ENCODE measurements at places on chromosomes 7 and 10.

DNA sequence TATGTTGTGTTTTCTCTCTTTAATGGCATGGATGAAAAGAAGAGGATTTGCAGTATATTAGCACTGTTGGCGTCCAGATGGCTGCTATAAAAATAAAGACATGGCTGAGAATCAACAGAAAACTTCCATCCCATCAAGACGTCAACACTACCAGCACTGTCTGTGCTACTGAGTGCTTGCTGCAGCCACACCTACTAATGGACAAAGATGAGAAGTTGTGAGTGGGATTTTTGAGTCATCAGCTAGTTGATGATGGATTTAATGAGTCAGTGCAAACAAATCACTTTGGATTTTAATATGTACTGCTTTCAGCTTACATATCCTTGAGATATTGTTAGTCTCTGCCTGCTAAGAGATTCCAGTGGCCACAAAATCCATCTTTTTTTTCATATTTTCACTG is 631.0 kb upstream of the ANKRD30A start:
- peak; percentile 74 for DNase-seq

- no peak for DNase-seq
Measured at GRCh38 chr10:58976254-58976653, 200.2 kb upstream of the PHYHIPL start.

- DNase-seq = no peak
Measured at GRCh38 chr10:121921238-121921931, 6.4 kb downstream of the ATE1 start.

DNA sequence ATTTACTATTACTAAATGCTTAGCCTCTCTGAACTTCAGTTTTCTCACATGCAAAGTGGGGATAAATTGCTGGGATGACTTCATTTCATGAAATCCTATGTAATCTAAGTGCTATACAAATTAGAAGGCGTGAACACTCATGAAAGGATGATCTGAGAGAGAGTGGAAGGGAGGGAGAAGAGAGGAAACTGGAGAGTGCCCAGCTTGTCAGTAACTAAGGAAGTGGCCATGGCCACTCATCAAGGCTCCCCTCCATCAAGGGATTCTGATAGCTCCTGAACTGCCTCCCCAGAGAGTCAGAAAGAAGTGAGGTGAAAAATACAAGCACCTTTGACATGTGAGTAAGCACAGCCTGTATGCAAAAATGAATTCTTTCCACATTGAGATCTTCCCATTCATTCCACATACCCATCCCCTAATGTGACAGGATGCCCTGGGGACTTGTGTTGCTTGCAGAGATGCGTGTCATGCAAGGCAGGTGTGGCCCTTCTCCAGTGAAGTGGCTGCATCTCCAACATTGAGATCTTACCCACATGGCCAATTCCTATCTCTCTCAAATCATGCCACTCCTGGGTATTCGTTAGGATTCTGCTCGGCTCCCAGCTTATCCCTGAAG is 76.5 kb upstream of the ITPRID1 start:
- DNase-seq = no peak

DNA sequence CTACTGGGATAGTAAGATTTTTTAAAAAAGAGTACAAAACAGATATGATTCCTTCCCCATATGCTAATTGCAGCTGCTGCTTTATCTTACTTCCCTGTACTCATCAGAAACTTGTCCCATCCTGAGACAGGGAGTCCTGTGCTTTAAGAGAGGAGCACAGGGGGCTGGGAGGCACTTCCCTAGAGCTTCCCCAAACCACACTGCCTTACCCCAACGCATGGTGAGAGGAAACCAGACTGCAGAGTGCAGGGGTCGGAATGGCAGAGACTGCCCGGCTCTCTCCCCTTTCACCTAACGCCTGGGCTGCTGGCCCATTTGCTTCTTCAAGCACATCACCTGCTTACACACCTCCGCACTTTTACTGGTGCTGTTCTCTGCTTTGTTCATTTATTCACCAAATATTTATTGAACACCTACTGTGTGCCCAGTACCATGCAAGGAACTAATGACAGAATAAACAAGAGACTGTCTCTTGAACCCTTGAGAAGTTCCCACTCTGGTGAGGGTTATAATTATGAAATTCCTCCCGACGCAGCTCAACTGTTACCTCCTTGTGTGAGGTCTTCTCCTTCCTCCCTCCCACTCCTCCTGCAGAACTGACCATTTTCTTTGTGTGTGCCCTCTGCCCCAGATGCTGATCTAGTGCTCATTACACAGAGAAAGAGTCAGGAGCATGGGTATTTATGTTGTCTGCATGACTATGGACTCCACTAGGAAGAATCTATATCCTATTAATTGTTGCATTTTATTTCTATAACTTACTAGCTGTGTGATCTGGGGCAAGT is 289.7 kb downstream of the TCF7L2 start:
- DNase-seq = no peak

DNA sequence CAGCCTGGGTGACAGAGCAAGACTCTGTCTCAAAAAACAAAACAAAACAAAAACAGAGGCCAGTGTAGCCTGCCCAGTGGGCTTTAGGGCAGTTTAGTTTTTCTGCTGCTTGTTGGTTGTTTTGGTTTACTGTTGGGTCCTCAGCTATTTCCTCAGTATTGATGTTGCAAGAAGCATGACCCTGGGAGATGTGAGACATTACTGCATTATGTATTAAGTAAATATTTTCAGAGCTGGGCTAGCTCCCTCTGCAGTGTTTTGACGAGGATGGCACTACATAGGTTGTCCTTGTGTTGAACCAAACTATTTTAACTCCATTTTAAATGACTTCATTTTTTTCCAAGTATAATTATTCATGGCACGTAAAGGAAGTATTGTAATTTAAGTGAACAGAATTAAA is 4.8 kb downstream of the AKAP9 start:
- peak; percentile 39 for DNase-seq

All from GM04504 (cell line).